Kidney (tissue), 22 donors: ENCODE measurements at places on chromosomes 11 and 22.
A peak's percentile ranks its signal among the peaks of the same experiment; 100 is the strongest.

GRCh38 chr11:69539416-69540117 lies 58.1 kb downstream of the LINC01488 start:
- DNase-seq, result peak; percentile 43

DNA sequence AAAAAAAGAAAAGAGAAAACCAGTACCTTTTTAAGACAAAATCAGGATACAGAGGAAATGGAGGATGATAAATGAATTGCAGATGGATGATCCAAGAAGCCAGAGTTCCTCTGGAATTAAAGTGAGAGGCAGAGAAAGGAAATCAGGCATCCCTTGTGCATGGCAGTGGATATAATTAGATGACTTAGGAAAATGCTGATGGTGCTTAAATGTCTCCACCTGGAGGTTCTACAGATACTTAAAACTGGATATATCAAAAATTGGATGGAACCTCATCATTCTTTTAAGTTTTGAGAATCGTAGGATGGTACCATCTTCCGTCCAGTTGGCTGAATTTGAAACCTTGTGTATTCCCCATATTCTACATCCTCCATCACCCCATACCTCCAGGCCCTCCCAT lies 1040.0 kb downstream of the NTM start:
- DNase-seq, result no peak

GRCh38 chr11:3849297-3849874 lies 6.1 kb upstream of the STIM1 start:
- DNase-seq, result peak; percentile 32

DNA sequence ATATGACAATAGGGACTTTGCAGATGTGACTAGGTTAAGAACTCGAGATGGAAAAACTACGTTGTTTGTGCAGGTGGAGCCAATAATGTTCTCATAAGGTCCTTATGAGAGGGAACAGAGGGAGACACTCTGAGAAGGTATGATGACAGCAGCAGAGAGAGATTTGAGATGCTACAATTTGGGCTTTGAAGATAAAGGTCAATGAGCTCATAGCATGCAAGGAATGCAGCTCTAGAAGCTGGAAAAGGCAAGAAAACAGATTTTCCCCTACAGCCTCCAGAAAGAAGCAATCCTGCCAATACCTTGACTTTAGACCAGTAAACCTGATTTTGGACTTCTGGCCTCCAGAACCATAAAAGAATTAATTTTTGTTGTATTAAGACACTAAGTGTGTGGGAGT lies 21.1 kb downstream of the FAM76B start:
- DNase-seq, result no peak

- peak; percentile 97 for DNase-seq
Measured at GRCh38 chr11:72821920-72822799, 7.9 kb downstream of the ATG16L2 start.

DNA sequence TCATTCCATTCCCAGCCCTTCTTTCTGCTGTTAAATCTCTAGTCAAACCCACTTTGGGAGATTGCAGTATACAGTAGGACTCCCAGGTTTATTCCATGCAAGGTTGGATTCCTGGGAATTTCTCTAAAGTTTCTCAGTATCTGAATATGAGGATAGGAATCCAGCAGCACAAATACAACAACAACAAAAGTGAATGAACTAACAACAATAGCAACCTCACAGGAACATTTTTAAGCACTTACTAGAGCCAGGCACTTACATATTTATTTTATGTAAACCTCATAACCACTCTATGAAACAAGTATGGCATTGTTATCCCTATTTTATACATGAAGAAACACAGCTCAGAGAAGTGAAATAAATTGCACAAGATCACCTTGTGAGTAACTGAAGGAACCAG lies 1.9 kb downstream of the MMP7 start:
- DNase-seq, result no peak

DNA sequence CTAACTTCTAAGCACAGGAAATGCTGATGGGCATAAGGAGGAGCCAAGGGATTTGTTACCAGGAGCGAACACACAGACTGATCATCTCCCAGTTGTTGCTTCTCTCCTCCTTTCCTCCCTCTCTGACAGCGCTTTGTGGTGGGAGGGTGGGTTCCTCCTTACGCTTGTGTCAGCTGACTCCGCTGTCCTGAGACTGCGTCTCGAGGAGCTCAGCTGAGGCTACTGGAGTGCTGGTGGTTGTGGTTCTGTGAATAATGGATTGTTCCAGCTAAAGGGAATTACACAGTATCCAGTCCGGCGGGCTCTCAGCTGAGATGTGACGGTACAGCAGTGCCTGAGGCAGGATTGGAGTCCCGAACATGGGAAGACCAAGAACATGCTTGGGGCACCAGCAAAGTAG lies 113.4 kb downstream of the CTNND1 start:
- DNase-seq, result no peak

DNA sequence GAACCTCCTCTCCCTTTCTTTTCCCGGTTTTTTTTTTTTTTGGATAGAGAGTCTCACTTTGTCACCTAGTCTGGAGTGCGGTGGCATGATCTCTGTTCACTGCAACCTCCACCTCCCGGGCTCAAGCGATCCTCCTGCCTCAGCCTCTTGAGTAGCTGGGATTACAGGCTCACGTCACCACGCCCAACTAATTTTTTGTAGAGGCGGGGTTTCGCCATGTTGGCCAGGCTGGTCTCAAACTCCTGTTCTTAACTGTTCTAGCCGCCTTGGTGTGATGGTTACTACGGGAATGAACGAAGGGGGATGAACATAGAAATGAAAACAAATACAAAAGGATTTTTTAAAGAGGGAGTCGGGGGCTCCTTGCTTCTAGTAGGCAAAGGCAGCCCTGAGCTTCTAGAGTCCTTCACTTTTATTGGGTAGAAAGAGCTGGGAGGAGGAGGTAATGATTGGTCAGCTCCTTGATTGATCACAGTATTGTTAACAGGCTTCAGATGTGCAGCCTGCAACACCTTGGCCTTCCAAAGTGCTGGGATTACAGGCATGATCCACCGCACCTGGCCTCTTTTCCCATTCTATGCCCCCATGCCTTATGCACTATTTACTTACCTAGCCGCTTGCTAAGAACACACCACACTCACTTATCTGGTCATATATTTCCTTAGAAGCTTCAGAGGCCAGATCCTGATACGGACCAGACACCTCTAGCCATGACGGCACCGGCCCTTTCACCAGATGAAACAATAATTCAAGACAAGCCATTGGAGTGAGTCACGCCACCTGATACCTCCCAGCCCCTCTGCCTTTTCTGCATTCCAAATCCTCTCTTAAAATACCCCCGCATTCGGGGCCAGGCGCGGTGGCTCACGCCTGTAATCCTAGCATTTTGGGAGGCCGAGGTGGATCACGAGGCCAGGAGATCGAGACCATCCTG lies 20.7 kb downstream of the SUSD2 start:
- DNase-seq, result no peak

- no peak for DNase-seq
Measured at GRCh38 chr11:74318241-74318932, 6.9 kb upstream of the P4HA3 start.

DNA sequence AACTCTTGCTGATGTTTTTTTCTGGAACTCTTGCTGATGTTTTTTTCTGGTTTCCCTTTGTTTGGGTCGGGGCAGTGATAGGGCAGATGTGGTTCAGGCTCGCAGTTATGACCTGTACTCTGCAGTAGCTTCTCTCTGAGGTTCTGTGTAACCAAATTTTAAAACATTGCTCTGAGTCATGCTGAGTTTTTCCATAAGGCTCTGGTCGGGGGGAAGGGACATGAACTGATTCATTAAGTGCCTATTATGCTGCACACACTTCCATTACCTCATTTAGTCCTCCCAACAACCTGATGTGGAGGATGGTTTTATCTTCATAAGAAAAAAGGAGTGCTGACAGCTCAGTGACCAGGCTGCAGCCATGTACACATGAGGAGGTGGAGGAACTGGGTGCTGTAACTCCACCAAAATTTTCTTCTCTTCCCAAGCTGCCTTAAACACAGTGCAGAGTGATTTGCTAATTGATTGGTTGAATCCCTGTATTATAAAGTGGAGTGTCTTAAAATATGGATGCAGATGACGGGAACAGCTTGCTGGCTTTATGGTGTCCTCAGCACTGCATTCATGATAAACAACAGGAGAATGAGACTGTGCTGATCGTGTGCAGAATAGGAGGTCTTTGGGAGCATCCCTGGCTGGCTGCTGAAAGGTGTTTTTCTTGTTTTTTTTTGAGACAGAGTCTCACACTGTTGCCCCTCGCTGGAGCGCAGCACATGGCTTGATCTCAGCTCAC lies 19.1 kb downstream of the TNRC6B start:
- DNase-seq, result no peak

DNA sequence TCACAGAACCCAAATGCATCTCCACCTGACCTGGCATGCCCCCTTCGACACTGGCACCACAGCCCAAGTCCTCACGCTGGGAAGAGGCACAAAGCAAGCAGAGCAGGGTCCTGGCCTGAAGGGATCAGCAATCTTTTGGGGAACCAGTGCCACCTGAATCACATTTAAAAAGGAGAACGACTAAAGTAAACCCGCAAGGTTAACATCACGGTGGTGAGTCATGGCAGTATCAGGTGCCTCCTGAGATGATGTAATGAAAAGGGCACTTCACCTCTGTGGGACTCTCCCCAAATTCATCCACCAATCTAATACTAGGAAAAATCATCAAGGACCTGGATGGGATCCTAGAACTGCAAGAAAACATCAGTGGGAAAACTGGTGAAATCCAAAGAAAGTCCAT lies 44.9 kb downstream of the PACSIN2 start:
- no peak for DNase-seq
